Pancreas (tissue), 10 donors: ENCODE measurements at places on chromosomes 11 and 22.

- DNase-seq, result no peak
Observed at GRCh38 chr22:39429916-39430575, 26.8 kb upstream of the MGAT3 start.

DNA sequence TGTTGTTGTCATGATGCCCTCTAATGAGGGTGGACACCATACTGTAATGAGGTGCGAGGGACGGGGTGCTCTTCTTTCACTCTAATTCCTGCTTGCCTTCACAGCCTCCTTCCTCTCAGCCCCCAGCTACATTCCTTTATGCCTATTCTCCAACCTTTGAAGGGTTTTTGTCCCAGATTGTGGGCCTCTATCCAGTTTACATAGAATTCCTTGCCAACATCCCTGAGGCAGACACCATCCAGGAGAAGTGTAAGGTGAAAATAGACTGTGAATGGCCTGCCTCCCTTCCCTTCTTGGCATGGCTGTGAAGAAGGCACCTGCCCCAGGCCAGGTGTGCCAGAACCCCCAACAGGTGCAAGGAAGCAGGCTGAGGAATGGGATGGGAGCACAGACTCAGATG lies 122.3 kb downstream of the CHST1 start:
- no peak for DNase-seq

- DNase-seq, result no peak
Observed at GRCh38 chr22:23704829-23705228, 14.0 kb downstream of the RGL4 start.

DNA sequence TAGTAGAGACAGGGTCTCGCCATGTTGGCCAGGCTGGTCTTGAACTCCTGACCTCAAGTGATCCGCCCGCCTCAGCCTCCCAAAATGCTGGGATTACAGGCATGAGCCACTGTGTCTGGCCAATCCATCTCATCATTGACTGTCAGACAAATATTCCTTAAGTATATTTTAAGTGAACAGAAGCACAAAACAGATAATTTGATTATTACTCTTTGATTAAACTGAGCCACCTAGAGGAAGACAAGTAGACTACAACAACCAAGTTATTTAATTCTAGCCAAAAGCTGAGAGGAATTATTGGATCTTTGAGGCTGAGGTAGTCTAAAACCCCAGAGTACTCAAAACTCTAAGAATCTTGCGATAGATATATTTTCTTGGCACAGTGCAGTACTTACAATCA lies 1.2 kb downstream of the ACRV1 start:
- DNase-seq, result no peak

- no peak for DNase-seq
Observed at GRCh38 chr22:48299124-48299523, 1528.5 kb downstream of the BRD1 start.

GRCh38 chr22:19019029-19019678 lies 83.1 kb upstream of the PRODH start:
- no peak for DNase-seq

DNA sequence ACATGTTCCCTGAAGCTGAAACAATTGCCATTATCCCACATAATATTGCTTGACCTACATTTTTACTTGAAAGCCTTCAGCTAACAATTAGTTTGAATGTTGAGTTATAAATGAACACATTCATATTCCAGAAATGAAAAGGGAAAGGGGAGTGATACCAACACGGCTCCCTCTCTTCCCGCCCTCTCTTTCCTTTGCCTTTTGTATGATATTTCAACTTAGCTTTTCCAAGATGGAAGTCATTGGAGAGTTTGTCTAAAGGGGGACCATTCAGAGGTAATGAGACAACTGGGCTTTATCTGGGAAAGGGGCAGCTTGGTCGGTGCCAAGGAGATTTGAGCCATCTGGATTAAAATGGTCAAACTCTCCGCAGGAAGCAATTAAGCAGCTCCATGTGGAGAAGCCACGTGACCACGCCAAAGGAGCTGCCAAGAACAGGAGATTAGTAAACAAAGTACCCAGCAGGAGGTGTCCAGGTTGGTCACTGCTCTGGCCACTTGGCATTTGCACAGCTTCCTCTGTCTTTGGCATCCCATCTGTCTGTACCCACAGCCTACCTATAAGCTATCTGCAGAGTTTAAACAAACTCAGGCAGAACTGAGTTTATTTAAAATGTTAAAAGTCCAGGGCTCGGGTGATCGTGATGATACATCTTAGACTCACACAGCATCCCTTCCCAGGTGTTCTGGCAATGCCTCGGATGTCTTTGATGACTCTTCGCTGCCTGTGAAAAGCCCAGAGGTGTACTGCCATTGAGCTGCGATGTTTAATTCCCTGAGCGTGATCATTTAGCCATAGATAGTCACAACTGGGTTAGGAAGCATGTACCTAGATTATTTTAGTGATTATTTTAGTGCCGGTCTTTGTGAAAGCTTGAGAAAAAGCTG lies 735.9 kb downstream of the NTM start:
- peak; percentile 20 for DNase-seq

DNA sequence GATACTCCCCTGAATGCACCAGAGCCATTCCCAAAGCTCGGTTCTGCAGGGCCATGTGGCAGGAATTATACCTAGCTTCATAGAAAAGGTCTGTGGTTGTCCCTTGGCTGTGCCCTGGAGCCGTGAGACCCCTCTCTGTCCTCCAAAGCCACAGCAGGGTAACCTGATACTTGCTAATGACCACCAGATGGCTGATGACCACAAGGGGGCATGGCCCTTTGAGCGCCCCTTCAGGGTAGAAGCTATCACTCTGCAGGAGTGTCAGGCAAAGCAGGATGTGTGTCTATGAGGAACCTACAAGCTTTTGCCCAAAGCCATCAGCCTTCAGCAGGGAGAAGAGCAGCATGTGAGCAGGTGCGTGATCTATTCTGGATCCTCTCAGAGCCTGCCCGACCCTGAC lies 95.3 kb downstream of the NTM start:
- DNase-seq, result no peak

GRCh38 chr11:45949992-45950407 lies 27.5 kb downstream of the LARGE2 start:
- no peak for DNase-seq

DNA sequence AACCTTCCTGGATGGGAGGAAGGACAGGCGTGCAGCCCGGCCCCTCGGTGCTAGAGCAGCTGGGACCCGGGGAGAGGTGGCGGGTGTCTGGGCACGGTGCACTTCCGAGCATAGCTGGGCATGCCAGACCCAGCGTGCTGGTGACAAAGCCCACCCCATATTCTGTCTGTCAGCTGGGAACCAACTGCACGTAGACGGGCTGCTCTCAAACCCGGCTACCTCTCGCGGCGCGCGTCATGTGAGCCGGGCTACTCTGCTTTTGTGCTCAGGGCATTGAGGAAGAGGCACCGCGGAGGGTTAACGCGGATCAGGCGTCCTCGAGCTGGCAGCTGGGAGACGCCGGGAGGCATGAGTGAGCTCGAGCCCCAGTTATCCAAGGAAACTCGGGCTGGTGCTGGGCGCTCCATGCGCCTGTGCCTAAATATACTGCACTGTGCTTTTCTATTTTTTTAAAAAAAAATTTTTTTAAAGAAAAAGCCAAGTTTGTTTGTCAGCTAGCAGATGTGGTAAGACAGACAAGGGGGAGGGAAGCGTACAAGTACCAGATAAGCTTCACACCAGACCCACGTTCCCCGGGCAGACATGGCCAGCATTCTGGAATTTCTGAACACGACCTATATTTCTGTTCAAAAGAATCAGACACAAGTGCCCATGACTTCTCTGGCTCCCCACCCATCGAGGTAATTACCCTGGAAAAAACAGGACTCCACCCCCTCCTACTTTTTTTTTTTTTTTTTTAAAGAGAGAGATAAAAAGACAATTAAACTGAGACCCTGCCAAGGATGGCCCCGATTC lies 425.6 kb downstream of the SHANK2 start:
- DNase-seq, result no peak

DNA sequence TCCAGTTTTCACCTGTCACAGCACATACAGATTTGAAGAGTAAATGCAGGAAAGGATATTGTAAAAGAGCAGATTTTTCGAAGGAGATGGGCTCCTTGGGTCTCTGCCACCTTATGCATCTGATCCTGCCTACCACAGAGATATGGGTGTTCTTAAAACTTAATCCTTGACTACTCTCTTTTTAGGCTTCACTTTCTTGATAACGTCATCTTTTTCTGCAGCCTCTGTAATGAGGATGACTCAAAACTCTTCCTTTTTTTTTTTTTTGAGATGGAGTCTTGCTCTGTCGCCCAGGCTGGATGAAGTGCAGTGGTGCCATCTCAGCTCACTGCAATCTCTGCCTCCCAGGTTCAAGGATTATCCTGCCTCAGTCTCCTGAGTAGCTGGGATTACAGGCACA lies 7.8 kb downstream of the PRR14L start:
- DNase-seq, result no peak

GRCh38 chr11:33953289-33953688 lies 61.4 kb upstream of the LMO2 start:
- no peak for DNase-seq

GRCh38 chr22:35600476-35600875 lies 16.7 kb downstream of the MB start:
- no peak for DNase-seq

DNA sequence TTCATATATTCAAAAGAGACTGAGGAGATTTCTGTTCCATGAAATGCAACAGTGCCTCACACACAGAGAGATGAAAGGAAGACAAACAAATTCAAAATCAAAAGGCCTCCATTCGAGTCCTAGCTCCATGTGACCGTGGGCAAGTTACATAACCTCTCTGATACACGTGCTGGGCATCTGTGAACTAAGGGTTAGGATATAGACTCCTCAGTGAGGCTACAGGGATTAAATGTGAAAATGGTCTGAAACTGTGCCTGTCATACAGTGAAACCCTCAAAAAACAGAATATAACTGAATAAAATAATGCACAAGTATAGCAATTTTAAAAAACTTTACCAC lies 111.8 kb upstream of the MTMR2 start:
- DNase-seq, result no peak

DNA sequence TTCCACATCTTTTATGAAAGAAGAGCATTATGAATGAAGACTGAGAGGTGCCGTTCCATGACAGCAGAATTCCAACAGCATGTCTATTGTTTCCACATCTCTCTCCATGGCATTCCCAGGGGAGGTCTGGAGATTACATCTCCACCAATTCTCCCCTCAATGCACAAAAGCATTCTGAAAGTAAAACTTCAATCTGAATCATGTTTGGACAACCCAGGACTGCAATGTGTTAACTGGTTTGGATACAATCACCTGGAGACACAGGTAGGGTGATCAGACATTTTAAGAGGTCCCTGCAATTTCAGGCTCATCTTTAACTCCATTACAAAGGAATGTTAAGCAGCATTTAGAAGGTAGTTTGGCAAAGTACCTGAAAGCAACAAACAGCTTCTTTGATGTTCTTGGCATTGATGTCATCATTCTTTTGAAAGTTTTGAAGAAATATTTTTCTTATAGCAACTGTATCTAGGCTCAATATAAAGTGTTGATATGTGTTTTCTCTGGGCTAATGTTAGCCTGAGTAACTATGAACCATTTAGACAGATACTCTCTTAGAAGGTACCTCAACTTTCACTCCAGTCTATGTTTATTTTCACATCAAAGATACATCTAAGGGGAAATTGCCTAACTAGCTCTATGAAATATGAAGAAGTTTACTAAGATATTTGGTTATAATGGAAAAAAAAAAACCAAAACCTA lies 181.4 kb upstream of the MTMR2 start:
- DNase-seq, result no peak

- no peak for DNase-seq
Observed at GRCh38 chr11:58625826-58626460, 3.5 kb downstream of the CNTF start.

- DNase-seq, result no peak
Observed at GRCh38 chr11:128409476-128409875, 177.9 kb downstream of the ETS1 start.

DNA sequence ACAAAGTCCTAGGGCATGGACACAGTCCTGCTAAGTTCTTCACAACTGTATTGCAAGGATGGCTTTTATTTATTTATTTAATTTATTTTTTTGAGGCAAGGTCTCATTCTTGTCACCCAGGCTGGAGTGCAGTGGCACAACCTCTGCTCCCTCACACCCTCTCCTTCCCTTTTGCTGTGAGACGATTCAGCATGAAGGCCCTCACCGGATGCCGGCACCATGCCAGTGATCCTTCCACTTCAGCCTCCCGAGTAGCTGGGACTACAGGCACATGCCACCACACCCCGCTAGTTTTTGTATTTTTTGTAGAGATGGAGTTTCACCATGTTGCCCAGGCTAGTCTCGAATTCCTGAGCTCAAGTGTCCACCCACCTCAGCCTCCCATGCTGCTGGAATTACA lies 17.8 kb downstream of the EED start:
- no peak for DNase-seq

DNA sequence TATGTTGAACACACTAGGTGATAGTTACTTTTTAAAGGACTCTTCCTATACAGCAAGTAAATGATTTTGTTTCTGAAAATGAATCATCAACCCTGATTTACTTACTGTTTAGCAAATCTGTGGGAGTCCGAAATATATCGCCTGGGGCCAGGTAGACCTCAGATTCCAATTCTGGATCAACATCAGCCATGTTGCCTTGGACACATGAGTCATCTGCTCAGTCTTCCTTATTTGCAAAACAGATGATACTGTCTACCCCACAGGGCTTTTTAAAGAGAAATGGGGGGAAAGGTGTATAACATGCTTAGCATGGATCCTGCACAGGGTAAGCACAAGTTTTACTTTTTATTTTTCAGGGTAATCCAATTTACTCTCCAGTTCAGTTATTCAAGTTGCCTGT lies 324.2 kb downstream of the TENM4 start:
- DNase-seq, result no peak

DNA sequence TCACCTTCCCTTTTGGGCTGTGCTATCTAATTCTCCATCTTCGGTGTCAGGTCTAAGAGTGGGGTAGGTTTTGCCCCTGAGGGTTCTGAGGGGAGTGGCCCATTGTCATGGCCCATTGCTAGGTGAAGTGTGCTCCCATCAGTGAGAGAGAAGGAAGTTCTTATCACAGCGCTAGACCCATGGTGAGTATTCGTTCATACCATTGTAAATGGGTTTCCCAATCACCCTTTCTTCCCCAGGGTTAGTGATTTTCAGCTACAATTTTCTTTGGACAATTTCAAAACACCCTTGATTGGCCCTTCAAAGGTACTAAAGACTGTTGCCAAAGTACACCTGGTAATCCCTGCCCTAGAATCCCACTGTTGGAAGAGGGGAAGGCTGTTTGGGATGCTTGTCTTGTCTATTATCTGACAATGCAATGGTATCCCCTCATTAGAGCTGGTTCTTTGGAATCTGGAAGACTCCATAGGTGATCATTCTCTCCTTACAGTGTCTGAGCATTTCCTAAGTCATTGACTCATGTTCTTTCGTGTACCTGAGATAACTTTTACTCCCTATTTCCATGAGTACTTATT lies 20.2 kb downstream of the MPEG1 start:
- no peak for DNase-seq

DNA sequence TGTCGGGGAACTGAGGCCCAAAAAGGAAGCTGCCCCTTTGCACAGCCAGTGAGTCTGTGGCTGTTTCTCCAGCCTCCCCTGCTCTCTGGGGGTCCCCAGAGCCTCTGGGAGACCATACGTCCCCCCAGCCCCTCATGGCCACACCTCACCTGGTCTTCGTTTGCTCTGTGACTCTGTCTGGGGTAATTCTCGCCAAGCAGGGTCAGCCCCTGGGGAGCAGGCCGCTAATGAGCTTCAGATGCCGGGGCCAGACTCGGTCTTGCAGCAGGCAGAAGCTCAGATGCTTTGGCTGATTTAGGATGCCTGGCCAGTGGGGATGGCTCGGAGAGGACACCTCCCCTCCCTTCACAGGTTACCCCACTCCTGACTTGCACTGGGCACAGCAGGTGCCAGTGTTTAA lies 24.1 kb upstream of the WNT11 start:
- no peak for DNase-seq

GRCh38 chr11:58958500-58958899 lies 19.2 kb downstream of the GLYATL1 start:
- DNase-seq, result peak; percentile 72

- no peak for DNase-seq
Observed at GRCh38 chr11:88288560-88288959, 49.0 kb downstream of the CTSC start.
